ENCODE measurements at places on chromosomes 5 and 9.

DNA sequence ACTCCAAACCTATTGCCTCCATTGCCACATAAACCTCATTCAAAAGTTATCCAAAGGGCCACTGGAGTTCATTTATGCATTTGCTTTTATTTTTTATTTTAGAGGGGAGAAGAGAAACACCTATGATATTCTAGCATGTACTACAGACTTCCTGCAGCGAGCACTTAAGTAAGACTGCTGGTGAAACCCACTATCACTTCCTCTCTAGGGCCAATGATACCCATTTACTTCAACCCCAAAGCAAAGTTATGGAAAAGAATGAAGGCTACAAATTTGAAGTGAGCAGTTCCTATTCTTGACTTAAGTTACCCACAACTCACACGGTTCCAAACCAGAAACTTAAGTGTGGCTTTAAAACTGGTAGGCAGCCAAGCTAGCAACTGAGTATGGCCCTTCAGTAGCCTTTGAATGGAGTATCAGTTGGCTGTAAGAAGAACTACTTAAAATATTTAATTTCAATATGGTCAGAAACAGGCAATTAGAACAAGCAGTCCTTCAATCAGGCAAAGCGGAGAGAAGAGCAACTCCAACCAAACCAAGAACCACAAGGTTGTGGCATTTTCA lies 94.1 kb downstream of the GPR21 start:
- peaks cover 4% of the 10 kb centered on the region for H3K36me3 ChIP-seq
- no peak overlapping the region for H3K27ac ChIP-seq
- no peak overlapping the region for H3K4me3 ChIP-seq
- DNase-seq, result no peak
- H3K27me3 ChIP-seq, result no peaks in the 10 kb centered on the region

DNA sequence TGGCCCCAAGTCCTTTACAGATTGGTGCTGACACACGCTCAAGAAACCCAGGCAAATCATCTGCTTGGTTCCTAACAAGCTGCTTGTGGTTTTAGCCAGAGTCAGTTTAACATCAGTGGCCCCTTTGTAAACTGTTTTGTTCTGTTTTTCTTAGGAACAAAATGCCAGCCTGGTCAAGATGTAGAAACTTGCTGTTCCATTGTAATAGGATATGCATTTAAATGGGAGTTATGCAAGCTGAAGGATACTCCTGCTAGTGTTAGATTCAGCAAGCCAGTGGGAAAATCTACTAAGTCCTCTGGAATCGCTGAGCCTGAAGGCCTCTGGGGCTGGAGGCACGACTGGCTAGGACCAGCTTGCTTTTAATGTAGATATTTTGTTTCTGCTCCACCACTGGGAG lies 391.1 kb downstream of the TLE4 start:
- H3K4me3 ChIP-seq, result no peak overlapping the region
- H3K36me3 ChIP-seq, result no peaks in the 10 kb centered on the region
- H3K27ac ChIP-seq, result no peak overlapping the region

DNA sequence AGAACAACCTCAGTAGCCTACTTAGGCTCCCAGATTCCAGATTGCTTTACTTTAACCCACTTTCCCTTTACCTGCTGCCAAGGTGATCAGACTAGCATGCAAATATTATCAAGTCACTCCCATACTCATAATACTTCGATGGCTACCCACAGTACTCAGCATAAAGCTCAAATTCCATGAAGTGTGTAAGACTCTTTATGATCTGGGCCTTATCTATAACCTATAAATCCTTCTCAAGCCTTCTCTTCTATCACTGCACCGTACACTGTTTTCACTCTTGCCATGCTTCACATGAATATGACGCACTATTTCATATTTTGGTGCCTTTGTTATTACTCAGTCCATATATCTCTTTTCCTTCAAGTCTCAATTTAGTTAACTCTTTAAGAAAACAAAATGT lies 135.2 kb upstream of the TARS1 start:
- H3K27ac ChIP-seq, result no peak overlapping the region
- H3K36me3 ChIP-seq, result no peaks in the 10 kb centered on the region

DNA sequence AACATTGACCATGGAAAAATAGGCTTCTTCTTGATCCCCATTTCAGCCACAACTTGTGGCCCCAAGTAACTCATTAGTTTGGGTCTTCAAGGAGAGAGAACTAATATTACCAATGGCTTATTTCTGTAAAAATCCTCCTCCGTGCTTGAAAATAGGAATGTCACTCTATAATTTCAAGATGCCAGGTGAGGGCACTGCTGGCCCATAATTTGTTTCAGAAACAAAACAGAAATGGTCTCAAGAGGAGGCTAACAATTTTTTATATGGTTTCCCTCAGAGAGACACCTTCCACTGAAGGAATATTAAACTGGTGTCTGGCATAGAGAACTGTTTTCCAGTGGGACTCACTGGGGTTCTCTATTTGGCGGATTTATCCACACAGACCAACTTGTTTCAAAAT lies 437.0 kb upstream of the TRPC7 start:
- H3K4me1 ChIP-seq, result no peaks in the 10 kb centered on the region
- H3K36me3 ChIP-seq, result no peaks in the 10 kb centered on the region
- no peak overlapping the region for H3K27ac ChIP-seq
- DNase-seq, result no peak
- H3K4me3 ChIP-seq, result no peak overlapping the region

GRCh38 chr5:2780421-2781171 lies 29.1 kb upstream of the IRX2 start:
- no peaks in the 10 kb centered on the region for H3K36me3 ChIP-seq
- H3K4me3 ChIP-seq, result no peak overlapping the region
- H3K27ac ChIP-seq, result no peak overlapping the region
- no peak for DNase-seq

DNA sequence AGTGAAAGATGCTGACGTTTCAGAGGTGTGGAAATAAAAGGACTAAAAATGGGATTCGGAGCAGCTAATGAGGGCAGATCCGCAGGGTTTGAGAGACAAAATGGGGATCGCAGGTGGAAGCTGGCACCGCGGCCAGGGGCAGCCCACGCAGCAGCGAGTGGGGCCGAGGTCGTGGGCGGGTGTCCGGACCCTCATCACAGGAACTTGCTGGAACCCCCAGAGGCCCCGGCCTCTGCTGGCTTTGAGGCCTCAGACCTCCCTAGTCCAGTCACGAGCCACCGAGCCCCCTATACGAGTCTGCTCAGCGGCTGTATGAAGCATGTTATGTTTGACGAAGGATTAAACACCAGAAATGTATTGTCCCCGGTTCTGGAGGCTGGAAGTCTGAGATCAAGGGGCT lies 45.8 kb upstream of the FCN1 start:
- H3K4me3 ChIP-seq, result no peak overlapping the region
- H3K27ac ChIP-seq, result no peak overlapping the region
- H3K4me1 ChIP-seq, result peaks cover 5% of the 10 kb centered on the region
- H3K36me3 ChIP-seq, result no peaks in the 10 kb centered on the region

DNA sequence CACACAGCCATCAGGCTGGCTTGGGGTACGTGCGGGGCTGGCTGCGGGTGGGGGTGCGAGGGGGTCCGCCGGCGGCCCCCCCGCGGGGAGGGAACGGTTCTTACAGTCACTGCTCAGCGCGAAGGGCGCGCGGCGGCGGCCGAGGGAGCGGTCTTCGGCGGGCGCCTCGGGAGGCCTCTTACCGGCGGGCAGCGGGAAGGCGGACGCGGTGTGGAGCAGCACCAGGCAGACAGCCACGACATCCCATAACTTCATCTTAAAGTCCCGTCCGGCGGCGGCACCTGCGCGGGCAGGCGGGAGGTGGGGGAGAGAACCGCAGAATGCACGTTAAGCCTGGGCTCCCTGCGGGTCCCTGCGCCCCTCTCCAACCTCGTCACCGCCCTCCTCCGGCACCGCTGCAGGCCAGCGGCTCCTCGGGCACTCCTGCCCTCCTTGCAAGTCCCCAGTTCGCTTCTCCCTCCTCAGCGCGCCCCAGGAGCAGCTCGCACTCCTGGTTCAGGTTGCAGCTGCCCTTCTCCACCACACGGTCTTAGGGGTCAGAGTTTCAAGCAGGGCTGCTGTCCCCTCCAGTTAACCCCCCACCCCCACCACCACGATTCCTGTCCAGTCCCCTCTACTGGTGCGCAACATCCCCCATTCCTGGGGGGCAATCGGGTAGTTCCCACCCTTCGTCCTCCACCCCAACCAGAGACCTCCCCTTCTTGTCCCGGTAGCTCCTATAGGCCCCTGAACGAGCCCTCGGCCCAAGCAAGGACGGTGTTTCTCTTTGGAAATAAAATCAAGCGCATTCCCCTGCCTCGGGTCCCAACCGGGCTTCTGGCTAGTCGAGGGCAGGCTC lies 5.1 kb downstream of the GDNF start:
- H3K27me3 ChIP-seq, result peaks cover 6% of the 10 kb centered on the region
- no peak for DNase-seq
- no peak overlapping the region for H3K27ac ChIP-seq
- peak overlapping the region; percentile 22 for H3K4me3 ChIP-seq
- H3K36me3 ChIP-seq, result no peaks in the 10 kb centered on the region

DNA sequence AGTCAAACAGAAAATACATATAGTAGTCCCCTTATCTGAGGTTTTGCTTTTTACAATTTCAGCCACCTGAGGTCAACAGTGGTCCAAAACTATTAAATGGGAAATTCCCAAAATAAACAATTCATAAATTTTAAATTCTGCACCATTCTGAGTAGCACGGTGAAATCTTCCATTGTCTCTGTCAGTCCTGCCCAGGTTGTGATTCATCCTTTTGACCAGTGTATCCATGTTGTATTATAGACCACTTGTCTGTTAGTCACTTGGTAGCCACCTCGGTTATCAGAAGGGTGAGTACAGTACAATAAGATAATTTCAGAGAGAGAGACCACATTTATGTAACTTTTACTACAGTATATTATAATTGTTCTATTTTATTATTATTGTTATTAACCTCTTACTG lies 2.8 kb downstream of the CCDC152 start:
- H3K27ac ChIP-seq, result no peak overlapping the region
- no peak for DNase-seq
- H3K27me3 ChIP-seq, result no peaks in the 10 kb centered on the region
- H3K4me1 ChIP-seq, result no peaks in the 10 kb centered on the region
- H3K36me3 ChIP-seq, result peaks cover 9% of the 10 kb centered on the region

- no peaks in the 10 kb centered on the region for H3K36me3 ChIP-seq
- H3K4me3 ChIP-seq, result no peak overlapping the region
- no peaks in the 10 kb centered on the region for H3K4me1 ChIP-seq
- H3K27me3 ChIP-seq, result no peaks in the 10 kb centered on the region
- no peak for DNase-seq
Measured at GRCh38 chr9:79353856-79354520, 217.8 kb upstream of the TLE4 start.

DNA sequence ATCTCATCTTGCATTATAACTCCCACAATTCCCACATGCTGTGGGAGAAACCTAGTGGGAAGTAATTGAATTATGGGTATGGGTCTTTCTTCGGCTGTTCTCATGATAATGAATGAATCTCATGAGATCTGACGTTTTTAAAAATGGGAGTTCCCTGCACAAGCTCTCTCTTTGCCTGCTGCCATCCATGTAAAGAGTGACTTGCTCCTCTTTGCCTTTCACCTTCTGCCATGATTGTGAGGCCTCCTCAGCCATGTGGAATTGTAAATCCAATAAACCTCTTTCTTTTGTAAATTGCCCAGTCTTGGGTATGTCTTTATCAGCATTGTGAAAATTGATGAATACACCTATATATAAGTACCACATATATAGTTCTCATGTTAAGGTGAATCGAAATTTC lies 961.7 kb upstream of the COX7C start:
- H3K27me3 ChIP-seq, result no peaks in the 10 kb centered on the region
- no peaks in the 10 kb centered on the region for H3K36me3 ChIP-seq

- H3K4me3 ChIP-seq, result peak overlapping the region; percentile 99
- H3K36me3 ChIP-seq, result no peaks in the 10 kb centered on the region
- H3K27ac ChIP-seq, result peak overlapping the region; percentile 88
- peak; percentile 91 for DNase-seq
Measured at GRCh38 chr5:44809215-44809955, 638 bp downstream of the MRPS30 start.

DNA sequence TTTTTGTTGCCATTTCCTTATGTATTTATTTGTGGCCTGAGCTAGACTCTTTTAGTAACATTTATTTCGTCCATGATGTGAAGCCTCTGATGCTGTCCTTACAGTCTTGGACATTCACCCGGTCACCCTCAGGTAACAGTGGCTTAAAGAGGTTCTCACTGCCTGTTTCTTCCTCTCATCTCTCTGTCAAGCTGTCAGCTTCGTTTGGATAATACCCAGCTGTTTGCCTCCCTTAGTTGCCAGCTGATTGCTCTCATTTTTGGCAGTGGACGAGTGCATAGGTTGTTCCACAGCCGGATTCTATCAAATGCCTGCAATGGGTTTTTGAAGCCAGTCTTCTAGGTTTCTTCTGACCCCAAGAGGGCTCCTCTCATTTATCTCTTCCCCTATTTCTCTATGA lies 427.7 kb downstream of the MED10 start:
- no peaks in the 10 kb centered on the region for H3K4me1 ChIP-seq
- no peaks in the 10 kb centered on the region for H3K36me3 ChIP-seq
- no peak for DNase-seq

GRCh38 chr9:136011703-136012496 lies 50.7 kb upstream of the UBAC1 start:
- H3K4me3 ChIP-seq, result no peak overlapping the region
- peak overlapping the region; percentile 81 for H3K27ac ChIP-seq
- H3K4me1 ChIP-seq, result peaks cover 14% of the 10 kb centered on the region
- peaks cover 10% of the 10 kb centered on the region for H3K36me3 ChIP-seq
- peak; percentile 87 for DNase-seq

DNA sequence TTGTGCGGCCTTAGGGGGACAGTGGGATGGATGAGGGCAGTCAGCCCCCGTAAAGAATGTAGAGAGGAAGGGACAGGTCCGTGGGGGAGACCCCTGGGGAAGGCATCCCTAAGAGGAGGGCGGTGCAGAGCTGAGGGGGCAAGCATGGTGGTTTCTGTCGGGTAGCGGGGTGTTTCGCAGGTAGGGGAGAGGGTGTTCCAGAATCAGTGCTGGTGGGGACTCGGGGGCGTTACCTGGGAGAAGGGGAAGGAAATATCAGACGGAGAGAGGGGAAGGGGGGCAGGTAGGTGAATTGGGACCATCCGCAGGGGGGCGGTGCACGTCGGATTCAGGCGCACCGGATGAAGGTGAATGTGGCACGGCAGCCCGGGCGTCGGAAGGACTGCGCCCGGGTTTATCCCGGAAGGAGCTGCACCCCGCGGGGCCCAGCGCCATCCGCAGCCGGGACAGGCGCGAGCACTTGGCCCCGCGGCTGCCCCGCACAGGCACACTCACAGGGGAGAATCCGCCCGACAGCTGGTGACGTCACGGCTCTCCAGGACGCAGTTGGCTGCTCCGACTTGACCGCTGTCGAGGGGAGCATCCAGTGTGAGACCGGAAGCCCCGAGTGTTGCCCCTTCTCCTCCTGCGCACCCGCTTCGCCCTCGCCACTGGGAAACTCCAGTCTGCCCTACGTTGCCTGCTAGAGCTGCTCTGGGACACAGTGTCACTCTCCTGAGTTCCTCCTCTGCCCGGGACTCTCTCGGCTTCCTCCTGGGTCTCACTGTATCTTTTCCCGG lies 1.3 kb downstream of the CD72 start:
- H3K27ac ChIP-seq, result peak overlapping the region; percentile 72
- H3K27me3 ChIP-seq, result no peaks in the 10 kb centered on the region
- H3K4me1 ChIP-seq, result peaks cover 58% of the 10 kb centered on the region
- peak; percentile 94 for DNase-seq
- peak overlapping the region; percentile 52 for H3K4me3 ChIP-seq
